Right lobe of liver (tissue), 6 donors: ENCODE measurements at places on chromosomes 4 and X. TPM values are rescaled to one million over a fixed set of nuclear protein-coding genes. Genes with fewer than 3 reads are reported as not detected.

DNA sequence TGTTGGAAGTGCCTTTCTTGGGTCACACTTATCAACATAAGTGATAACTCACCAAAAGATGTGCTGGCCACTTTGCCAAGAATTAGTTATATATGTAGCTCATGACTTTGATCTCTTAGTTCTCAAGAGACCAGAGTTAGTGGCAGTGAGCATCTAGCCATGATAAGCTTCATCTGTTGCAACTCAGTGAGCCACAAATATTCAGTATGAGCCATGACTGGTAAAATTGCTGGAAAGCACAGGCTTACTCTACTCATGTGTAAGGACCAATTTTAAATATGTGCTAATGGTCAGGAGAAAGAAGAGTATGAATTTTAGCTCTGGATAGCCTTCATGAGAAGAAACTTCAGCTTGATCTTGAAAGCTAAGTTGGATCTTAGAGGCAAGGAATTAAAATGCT is 59.4 kb upstream of the TLL1 start:
- no peak for DNase-seq

- DNase-seq = no peak
Observed at GRCh38 chr4:45350438-45350837, 624.1 kb upstream of the GNPDA2 start.

- DNase-seq = no peak
Observed at GRCh38 chr4:31294655-31295480, 574.7 kb downstream of the PCDH7 start.

- DNase-seq = no peak
Observed at GRCh38 chr4:32697281-32697814, 1977.2 kb downstream of the PCDH7 start.

DNA sequence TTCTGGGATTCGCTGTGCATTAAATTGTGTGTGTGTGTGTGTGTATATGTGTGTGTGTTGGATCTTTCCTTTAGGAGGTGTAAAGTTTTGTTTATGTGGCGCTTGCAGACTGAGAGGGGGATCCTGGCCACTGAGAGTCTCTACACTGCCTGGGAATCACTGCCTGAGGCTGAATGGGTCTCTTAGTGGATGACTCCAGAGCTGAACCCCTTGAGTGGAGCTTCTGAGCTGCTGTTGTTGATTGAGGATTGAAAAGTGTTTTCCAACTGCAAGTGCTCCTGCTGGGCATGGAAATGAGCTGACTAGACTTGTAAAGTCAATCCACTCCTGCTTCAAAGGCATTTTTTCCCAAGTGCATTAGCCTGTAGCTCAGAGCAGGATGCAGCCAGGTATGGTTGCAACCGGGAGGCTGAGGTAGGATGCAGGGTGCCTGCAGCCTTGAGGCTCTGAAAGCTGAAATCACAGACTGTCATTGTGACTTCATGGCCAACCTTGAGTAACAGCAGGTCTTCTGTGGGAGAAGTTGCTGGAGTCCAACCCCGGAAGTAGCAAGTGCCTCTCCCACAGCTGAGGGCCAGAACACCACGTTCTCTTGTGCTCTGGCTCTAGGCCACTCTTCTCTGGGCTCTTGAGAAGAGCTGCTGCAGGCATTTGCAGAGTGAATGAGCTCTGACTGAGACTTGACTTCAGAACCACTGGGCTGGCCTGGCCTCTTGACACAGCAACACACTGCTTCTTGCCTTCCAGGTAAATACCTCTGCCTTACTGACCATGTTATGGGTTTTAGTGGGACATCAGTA is at the start of gene TBX22:
Gene TBX22, plus strand, starts transcription at position 613 of the 800 bp plus-strand sequence. CDS start 7,517 bp downstream, outside the sequence.
- DNase-seq = no peak

- peak; percentile 29 for DNase-seq
Observed at GRCh38 chr4:82201805-82202641, 171.8 kb downstream of the HNRNPD start.

GRCh38 chr4:35697210-35697736 is 547.0 kb downstream of the ARAP2 start:
- no peak for DNase-seq

DNA sequence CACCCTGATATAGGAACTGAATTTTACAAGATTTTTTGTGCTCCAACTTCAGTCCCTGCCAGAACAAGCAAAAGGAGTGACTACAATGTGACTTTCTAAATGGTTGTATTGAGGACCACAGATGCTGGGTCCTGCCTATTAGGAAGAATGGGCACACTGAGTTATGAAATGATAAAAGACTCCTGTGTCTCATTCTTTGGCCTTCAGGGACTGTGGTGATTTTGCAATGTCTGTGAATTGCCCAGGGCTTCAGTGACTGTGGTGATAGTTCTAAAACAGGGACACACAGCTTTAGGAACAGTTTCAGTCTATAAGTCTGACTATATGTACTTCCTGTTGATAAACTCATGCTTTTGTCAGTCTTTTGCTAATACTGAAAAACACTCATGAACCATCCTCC is 210.2 kb downstream of the DMD start:
- DNase-seq = no peak

- no peak for DNase-seq
Observed at GRCh38 chrX:12210971-12211370, 72.7 kb downstream of the FRMPD4 start.

DNA sequence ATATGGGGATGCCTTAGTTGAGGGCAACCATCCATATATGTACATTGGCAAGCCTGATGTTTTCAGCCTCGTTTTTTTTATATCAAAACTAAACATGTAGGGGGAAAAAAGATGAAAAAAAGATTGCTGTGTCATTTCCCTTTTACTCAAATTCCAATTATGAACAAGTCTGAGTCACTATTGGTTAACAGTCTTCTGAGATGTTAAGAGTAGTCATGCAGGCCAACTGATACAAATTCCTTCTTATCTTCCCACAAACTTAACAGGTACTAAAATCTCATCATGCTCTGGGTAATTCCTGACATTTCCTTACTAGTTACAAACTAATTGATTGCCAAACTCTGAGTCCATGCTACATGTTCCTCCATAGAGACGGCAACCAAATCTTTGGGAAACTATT is 222.1 kb downstream of the FRMPD4 start:
- no peak for DNase-seq

GRCh38 chr4:123588631-123589241 is 192.1 kb downstream of the SPRY1 start:
- no peak for DNase-seq

DNA sequence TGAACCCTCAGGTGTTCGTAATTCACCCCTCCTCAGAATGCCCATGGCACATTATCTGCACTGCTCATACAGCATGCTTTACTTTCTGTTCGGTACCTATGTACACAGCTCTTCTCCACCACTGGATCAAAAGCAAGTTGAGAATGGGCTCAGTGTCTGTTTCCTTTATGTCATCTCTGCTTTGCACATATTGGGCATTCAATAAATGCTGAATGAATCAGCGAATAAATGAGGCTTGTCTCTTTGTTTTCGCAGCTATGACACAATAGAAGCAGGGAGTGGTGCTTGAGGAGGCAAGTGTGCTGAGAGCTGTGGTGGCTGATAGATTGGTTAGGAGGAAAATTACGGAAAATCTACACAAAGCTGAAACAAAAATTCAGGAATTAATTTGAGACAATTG is 109.1 kb upstream of the VMA21 start:
- no peak for DNase-seq

GRCh38 chrX:30183554-30183953 is 31.8 kb upstream of the MAGEB2 start:
- no peak for DNase-seq

DNA sequence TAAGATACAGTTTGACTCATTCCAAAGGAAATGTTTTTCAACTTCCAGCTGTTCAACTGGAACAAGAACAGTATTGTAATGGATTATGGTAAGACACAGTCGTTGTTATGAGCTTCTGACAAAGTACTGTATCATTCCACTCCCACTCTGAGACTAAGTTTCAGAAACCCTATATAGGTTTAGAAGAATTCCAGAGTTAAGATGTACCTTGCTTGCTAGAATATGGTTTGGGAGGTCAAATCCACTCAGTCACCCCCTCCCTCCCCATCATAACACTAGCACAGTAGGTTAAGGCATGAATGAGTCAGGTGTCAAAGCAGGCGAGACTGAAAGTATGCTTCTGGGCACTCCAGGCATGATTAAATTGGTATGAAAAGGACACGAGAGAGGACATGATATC is 339.7 kb downstream of the DMD start:
- no peak for DNase-seq

- no peak for DNase-seq
Observed at GRCh38 chrX:45240301-45240700, 39.6 kb upstream of the DIPK2B start.

DNA sequence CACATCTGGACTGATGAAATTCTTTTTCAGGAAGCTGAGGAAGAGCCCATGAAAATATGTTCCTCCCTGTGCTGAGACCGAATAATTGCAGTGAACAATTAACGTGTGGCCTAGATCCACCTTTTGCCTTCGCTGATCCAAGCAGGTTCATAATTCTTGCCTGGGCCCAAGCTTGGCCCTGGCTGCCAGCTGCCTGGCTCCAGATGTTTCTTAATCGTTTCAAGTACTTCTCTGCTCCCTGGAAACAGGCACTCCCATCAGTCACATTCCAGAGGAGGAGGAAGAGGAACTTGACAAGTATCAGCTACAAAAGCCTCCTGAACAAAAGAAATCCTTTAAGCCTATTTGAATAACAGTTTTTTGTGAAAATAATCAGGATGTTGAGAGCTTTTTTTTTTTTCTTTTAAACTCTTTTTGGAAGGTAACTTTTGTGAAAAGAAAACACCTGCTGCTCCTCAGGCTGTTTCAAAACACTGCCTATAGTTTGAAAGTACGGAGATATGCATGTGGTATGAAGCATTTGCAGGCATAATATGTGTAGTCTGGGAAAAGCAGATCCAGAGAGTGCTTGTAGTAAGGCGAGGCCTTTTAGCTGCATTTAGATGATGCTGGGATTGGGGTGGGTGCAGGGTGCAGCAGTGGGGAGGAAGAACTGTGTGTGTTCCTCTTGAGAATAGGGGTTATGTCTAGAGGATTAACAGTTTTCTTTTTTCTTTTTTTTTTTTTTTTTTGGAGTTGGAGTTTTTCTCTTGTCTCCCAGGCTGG is 154.4 kb downstream of the PTTG2 start:
- DNase-seq = no peak

- no peak for DNase-seq
Observed at GRCh38 chrX:40628506-40628905, 5.3 kb downstream of the MPC1L start.

GRCh38 chr4:4866124-4866865 is 6.8 kb downstream of the MSX1 start:
- no peak for DNase-seq

GRCh38 chr4:94446386-94446785 is 5.4 kb upstream of the PDLIM5 start:
- no peak for DNase-seq

GRCh38 chr4:137530176-137530575 is 2.1 kb downstream of the PCDH18 start:
- DNase-seq = no peak

GRCh38 chr4:96044971-96045370 is 205.1 kb downstream of the PDHA2 start:
- no peak for DNase-seq

DNA sequence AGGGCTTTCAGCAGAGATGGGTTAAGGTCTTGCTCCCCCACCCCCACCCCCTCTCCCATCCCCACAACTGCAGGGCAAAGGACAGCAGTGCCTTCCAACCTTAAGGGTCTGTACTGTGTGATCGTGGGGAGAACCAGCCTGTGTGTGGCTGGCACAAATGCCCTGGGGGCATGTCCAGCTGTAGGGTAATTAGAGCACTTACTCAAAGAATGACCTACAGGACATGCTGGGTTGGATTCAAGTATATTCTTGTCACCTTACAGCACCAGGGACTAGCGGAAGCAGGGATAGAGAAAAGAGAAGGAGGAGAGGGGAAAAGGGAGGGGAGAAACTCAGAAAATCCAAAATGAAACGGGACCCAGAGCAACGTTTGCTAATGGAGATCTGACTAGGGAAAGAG is 191.3 kb upstream of the GATB start:
- DNase-seq = no peak

DNA sequence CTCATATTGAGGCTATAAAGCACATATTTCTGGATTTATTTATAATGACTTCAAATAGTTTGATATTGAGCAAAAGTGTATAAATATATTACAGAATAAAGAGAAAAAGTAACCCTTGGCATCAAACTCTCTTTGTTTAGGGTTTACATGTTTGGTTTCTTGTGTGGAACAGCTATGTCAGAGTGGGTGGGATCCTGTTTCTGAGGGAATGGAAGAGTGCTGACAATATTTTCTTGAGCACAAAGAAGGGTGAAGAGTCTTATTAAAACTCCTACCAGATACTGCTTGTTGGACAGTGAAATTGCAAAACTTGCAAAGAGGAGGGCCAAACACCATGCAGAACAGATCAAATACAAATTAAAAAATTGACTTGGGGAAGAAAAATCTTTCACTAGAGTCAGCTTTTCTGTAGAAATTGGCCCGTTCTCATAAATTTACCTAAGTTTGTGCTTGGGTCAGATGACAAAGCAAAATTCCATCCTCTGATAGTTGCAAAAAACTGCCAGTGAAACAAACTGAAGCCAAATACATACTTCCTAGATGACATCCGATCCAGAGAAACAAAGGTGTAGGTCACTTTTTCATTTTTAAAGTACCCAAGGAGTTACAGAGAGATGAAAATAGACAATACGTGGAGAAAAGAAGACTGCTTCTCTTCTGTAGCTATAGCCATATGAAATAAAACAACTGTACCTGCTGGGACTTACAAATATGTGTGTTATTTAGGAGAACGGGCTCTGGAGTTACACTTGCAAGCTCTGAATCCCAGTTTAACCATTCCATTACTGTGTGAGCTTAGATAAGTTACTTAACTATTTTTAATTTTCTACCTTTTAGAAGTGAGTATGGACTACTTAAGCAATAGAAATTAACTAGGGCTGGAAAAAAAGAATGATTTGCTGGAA is 133.3 kb downstream of the MAML3 start:
- no peak for DNase-seq

GRCh38 chr4:76987153-76987591 is 37.6 kb downstream of the SEPTIN11 start:
- no peak for DNase-seq

DNA sequence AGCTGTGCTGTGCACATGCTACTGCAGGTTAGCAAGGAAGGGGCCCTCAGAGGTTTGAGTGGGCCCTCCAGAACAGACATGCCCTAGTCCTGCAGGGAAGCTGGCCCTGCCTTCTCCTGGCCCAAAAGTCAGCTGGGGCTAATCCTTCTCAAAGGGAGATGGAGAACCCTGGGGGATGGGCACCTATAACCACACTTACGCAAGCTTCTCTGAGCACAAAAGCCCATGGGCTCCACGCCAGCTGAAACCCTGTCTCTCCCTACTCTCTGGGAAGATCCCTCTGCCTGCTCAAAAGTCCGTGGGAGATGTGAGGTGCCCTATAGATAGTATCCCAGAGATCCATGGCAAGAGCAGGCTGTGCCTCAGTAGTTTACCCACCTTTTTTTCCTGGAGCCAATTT is 58.9 kb upstream of the DKK2 start:
- peak; percentile 22 for DNase-seq

ENAM gene
- total RNA-seq = 0.86 TPM

PNMA6E gene
- total RNA-seq = not detected

CENPI gene
- 0.64 TPM for total RNA-seq

DACH2 gene
- total RNA-seq = not detected

DMRTC1 gene
- total RNA-seq = not detected

FSTL5 gene
- not detected for total RNA-seq

SLC2A9 gene
- total RNA-seq = 25.0 TPM

UGT2B15 gene
- total RNA-seq = 56.8 TPM

RNF128 gene
- total RNA-seq = 45.4 TPM

EMCN gene
- total RNA-seq = 3.3 TPM

CC2D2A gene
- 3.3 TPM for total RNA-seq

HSPA4L gene
- 1.8 TPM for total RNA-seq

SHROOM4 gene
- total RNA-seq = 2.0 TPM

KCNIP4 gene
- total RNA-seq = not detected
